ENCODE measurements at places on chromosomes 5 and 9. TPM values are rescaled to one million over a fixed set of nuclear protein-coding genes. Genes with fewer than 3 reads are reported as not detected.

Gene FAM221B
- 0.08 TPM for polyA plus RNA-seq

DNA sequence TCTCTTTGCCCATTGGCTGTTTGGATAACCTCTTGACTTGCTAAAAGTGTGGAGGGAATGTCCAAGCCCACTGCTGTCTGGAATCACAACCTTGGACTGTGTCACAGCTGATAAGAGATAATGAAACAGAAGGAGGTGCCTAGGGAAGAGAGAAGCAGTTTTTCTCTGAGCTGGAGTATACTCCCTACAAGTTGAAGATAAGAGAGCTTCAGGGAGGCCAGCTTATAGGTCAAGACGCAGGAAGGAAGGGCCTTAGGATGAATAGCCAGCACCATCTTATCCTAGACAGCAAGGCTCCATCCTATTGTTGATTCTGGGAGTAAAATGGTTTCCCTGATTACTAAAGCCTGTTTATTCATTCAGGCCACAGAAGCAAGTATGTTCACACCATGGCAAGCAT, 244.7 kb downstream of the NPR3 start:
- DNase-seq, result no peak

Gene SLCO4C1
- 21.0 TPM for polyA plus RNA-seq

Gene IL7R
- polyA plus RNA-seq, result 0.52 TPM

DNA sequence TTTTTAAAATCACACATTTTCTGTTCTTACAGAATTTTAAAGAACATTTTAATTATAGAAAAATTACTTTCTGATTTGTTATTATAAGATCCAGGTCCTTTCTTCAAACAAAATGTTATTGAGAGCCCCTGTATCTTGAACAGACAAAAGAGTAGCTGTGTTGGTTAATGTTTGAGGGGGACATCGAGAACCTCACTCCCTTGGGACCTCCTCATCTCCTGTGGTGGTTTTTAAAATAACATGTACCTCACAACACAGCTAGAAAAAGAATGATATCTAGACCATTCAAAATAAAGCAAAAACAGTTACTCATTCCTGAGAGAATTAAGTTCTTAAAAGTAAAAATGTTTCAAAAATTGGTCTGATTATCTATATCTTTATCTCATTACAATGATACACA, 54.7 kb downstream of the VCAN start:
- no peak for DNase-seq

DNA sequence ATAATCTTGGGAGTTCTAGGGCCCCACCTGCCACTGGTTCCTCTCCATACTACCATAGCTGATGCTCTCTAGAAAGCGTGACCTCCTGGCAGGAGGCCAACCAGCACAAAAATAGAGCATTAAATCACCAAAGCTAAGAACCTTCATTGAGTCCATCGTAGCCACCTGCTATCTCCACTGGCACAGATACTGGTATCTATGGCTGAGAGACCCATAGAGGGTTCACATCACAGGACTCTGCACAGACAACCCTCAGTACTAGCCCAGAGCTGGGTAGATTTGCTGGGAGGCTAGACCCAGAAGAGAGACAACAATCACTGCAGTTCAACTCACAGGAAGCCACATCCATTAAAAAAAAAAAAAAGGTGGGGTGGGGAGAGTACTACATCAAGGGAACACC, 509.1 kb downstream of the DTWD2 start:
- no peak for DNase-seq

Gene SLC6A18
- polyA plus RNA-seq, result 1.2 TPM

Gene DOK3
- 4.0 TPM for polyA plus RNA-seq

Gene NUTM2G
- polyA plus RNA-seq, result 1.3 TPM

GRCh38 chr9:16236311-16236710, 634.2 kb downstream of the BNC2 start:
- no peak for DNase-seq

DNA sequence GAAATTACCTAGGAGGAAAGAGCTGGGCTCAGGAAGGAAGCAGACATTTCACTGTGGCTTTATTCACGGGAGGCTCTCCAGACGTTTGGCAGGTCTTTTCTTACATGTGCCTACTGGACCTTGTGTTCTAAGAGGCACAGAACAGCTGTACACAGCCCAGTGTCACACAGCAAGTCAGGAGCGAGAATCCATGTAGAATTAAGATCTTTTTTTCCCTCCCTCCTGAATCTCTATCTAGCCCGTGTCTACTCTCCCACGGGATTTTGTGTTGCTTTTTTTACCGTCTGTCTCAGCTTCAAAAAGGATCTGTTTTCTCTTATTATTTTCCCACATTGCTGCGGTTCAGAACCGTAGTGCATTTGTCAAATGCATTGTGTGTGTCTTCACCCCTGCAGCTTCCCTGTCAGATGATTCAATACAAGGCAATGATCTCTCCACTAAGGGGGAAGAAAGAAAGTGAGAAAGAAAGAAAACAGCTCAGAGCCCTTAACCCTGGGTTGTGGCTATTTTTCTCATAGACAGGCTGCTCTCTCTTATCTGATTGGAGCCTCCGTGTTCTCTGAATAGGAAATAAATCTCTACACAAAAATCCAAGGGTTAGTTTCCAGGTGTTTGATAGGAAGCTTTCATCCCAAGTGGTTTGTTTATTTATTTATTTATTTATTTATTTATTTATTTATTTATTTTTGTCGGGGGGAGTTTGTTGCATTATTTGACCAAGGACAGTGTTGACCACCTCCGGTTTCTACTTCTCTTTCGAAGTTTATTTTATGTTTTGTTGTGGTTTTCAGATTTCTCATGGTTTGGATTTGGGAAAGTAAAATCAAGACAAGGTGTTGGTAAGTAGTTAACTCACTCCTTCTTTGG, 191.0 kb downstream of the NTRK2 start:
- no peak for DNase-seq

DNA sequence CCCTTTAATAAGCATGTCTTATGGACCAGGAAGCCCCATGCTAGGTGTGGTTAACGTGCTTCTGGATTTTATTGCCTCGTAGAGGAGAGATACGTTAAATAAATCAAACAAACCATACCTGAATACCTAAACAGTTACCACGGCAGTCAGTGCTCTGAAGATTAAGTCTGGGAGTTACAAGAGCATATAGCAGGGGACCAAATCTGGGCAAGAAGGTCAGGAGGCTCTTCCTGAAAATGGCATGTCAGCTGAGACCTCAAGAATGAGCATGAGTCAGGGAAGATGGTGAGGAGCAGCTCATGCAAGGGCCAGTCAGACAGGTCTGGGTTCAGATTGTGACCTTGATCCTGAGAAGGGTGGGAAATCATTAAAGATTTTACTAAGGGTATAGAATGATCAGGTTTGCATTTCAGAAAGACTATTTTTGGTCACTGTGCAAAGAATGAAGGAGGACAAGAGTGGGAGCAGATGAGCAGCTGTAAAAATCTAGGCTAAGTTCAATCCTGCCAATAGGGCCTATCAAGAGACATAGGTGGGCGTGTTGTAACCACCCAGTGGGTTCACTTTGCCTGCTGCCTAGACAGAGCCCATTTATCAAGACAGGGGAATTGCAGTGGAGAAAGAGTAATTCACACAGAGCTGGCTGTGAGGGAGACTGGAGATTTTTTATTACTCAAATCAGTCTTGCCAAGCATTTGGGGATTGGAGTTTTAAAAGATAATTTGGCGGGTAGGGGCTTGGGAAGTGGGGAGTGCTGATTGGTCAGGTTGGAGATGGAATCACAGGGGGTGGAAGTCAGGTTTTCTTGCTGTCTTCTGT, 4.8 kb upstream of the ZNF366 start:
- DNase-seq, result no peak

Gene ABCA1
- 9.1 TPM for polyA plus RNA-seq

- no peak for DNase-seq
Observed at GRCh38 chr9:12989669-12990068, 214.8 kb downstream of the LURAP1L start.

Gene ENTREP1
- polyA plus RNA-seq, result 2.2 TPM

DNA sequence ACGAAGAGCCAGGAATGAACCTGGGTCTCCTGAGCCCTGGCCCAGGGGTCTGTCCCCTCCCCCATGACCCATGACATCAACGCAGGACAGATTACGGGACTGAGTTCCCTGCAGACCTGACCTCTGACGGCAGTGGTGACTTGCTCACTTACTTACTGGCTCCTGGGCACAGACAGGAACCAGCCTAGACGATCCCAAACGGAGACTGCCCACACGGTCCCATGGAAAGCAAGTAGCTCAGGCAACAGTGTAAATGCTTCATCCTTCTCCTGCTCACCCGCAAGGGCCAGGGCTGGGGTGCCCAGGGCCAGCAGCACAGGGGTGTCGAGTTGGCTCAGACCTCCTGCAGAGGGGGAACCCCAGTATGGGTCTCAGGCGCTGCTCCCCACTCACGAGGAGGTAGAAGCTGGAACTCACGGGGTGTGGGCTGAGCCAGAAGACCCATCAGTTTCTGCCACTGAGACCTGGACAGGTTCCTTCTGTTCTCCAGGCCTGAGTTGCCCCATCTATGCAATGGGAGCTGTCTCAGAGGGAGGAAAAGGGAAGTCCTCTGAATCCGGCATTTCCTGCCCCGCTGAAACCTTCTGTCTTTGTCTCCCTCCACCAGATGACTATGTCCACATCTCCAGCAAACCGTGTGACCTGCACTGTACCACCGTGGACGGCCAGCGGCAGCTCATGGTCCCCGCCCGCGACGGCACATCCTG, 5.6 kb downstream of the ADAMTSL2 start:
- DNase-seq, result no peak

Gene SHC3
- 3.0 TPM for polyA plus RNA-seq

DNA sequence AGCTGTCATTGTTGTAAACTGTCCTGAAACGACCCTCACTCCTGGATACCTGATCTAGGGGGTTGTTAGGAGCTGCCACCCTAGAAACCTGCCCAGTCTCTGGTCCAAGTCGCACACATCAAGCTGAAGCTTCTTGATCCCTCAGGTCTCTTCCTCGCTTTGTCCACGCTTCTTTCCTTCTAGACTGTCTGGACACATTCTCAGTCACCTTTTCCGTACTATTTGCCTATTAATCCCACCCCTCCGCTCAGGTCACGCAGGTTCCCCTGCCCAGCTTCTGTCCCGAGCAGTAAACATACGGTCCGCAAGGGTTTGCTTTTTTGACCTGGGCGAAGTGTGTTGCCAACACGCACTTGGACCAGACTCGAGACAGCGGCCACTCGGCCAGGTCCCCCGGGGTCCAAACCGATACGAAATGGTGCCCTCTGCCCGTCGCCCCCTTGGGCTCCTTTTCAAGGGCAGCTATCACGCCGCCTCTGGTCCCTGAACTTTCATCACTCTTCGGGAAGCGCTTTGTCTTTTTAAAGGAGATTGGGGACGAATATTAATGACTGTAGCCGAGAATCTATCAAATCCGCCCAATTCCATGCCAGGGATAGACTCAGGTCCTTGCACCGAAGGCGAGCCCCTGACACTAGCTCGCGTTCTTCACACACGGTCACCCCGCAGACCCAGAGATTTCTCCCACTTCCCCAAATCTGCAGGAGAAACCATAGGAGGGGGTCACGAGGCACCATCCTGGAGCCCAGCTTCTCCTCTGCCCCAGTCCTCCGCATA, 814 bp downstream of the PLCXD3 start:
- no peak for DNase-seq

- no peak for DNase-seq
Observed at GRCh38 chr9:89941875-89942274, 337.1 kb downstream of the GADD45G start.

DNA sequence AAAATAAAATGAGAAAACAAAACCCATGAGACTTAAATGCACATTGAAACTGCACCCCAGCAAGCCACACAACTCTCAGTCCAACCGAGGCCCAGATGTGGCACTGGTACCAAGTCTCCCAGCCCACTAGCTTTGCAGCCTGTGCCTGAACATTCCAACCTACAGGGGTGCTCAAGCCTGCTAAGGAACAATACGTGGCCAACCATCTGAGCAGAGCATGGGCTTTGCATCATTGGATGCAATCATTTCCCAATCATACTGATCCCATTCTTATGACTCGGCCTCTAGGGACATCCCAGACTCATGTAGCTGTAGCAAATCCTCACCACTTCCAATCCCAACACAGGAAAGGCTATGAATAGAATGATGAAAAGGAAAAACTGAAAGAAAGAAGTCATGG, 297.2 kb downstream of the SPOCK1 start:
- no peak for DNase-seq

Gene ATP10B
- polyA plus RNA-seq, result 0.35 TPM

DNA sequence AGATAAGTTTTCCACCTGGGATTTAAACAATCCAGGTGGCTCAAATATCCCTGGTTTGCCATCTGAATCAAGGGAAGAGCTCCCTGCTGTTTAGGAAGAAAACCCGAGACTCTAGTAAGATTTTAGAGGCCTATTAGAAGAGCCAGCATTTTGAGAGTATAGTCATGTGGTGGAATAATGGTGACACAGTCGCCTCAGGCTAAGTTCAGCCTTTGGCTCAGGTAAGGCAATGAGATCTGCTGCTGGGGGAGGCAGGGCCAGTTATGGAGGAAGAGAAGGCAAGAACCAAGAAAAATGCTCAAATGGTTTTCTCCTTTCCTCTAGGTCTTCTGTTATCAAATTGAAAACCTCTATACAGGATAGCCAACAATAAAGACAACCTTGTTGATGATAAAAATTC, 16.2 kb downstream of the RAD1 start:
- DNase-seq, result no peak

Gene VLDLR
- 37.8 TPM for polyA plus RNA-seq

DNA sequence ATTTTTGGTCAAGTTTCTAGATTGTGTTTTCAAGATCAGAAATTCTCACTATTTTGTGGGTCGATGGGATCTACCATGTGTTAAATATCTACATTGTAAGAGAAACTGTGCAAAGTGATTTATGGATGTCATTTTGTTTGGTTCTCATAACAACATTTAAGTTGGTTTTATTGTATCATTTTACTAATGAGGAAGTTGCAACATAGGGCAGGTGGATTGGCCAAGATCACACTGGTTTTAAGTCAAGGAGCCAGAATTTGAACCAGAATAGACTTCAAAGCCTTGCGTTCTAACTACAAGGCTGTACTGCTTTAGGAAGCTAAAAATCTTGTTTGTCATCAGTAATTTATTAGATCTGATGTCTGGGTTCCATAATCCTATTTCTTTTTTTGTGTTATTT, 23.4 kb downstream of the SH3TC2 start:
- no peak for DNase-seq

- DNase-seq, result no peak
Observed at GRCh38 chr5:120017513-120017912, 388.2 kb downstream of the FAM170A start.

Gene ASTN2
- 15.0 TPM for polyA plus RNA-seq

DNA sequence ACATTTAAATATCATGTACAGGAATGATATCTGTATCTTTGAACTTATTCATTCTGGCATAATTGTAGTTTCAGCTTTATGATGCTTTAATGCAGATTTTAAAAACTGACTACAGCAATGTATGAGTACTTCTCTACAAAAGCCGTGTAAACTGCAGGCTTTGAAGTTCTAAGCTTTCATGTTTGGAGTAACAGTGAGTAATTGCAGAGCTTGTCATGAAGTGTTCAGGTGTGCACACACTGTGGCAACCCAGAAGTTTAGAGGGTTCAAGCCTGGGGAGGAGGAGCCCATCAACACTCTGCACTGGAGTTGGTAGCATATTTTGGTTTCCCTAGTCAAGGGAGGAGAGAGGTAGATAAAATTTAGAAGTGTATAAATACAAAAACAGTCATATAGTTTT, 130.9 kb downstream of the CD180 start:
- DNase-seq, result no peak

Gene FAM163B
- polyA plus RNA-seq, result 0.31 TPM
